ENCODE measurements at places on chromosomes 5 and 9.

DNA sequence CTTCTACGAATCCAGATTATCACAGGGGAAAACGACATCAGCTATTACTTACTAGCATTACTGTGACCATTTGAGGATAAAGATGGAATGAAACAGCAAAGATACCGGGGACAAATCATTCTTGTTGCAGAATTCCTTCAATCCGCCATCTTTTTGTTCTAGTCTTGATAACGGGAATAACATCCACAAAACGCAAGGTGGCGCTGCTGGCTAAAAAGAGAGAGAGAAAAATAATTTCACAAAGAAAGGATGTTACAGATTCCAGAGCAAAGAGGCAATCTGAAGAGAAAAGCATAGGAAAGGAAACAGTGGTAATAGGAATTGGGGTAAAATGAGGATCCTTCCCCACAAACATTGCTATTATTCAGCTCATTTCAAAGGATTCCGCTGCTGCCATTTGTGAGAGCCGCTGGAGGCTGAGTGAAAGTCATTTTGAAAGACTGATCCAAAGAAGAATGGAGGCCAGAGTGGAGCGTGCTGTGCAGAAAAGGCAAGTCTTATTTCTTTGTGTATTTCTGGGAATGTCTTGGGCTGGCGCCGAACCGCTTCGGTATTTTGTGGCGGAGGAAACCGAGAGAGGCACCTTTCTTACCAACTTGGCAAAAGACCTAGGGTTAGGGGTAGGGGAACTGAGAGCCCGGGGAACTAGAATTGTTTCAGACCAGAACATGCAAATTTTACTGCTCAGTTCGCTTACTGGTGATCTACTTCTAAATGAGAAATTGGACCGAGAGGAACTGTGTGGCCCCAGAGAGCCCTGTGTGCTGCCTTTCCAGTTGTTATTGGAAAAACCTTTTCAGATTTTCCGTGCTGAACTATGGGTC lies at the start of gene PCDHB7:
Gene PCDHB7, plus strand, starts transcription at position 264 of the 824 bp plus-strand sequence. Its CDS starts 192 bp downstream, at position 456.
- H3K27ac ChIP-seq, result no peak within 1 kb of the TSS
- DNase-seq, result peak; percentile 36
- no peak within 1 kb of the TSS for H3K4me3 ChIP-seq
- no peaks in the 10 kb centered on the region for H3K27me3 ChIP-seq
- no peaks in the 10 kb centered on the region for H3K4me1 ChIP-seq
- no peaks in the 10 kb centered on the region for H3K36me3 ChIP-seq

GRCh38 chr5:83925321-83925954 lies 204.8 kb upstream of the HAPLN1 start:
- H3K4me3 ChIP-seq, result no peak overlapping the region
- H3K4me1 ChIP-seq, result no peaks in the 10 kb centered on the region
- no peak for DNase-seq
- H3K36me3 ChIP-seq, result no peaks in the 10 kb centered on the region
- no peak overlapping the region for H3K27ac ChIP-seq

DNA sequence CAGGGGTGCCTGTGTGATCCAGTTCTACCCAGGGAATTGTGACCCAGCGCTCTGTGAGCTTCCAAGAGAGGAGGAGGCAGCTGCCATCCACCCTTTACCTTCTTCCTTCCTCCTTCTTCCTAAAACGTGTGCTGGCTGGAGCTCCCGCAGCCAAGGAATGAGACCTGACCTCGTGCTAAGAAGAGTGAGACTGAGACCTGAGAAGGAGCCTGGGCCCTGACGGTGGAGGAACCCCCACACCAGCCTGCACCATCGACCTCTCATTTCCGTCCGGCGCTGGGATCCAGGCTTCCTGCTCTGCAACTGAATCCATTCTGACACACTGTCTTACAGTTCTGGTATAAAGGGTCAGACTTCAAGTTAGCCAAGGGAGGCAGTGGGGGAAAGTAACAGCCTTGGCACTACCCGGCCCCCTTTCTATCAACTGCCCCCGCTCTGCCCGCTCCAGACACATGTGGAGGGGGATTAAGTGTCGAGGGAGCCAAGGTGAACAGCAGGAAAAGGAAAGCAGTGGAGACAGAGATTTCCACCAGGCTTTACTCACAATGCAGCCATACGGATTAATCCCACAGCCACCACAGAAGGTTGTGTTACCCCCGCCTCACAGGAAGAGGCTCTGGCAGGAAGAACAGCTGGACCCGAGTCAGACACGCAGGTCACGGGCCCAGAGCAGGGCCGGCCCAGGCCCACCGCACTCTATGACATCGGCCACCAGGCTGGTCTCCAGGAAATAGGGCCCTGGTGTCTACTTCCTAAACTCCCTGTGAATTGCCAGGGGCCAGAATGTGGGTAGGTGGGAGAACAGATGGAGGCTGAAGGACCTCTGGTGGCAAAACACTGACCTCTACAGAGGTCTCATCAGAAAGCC lies 15.8 kb downstream of the MGAT1 start:
- H3K27ac ChIP-seq, result no peak overlapping the region
- DNase-seq, result no peak
- H3K4me3 ChIP-seq, result no peak overlapping the region
- H3K27me3 ChIP-seq, result 0 out of 3 replicates have a peak, but pooled peaks cover 4% of the 10 kb centered on the region
- peaks cover 12% of the 10 kb centered on the region for H3K4me1 ChIP-seq

GRCh38 chr5:78893940-78894677 lies 91.0 kb downstream of the ARSB start:
- H3K27ac ChIP-seq, result no peak overlapping the region
- H3K36me3 ChIP-seq, result peaks cover 34% of the 10 kb centered on the region
- no peak for DNase-seq
- H3K27me3 ChIP-seq, result no peaks in the 10 kb centered on the region

GRCh38 chr5:53059281-53059680 lies 50.3 kb downstream of the MOCS2 start:
- H3K4me3 ChIP-seq, result no peak overlapping the region
- DNase-seq, result no peak
- no peak overlapping the region for H3K27ac ChIP-seq
- peaks cover 10% of the 10 kb centered on the region for H3K36me3 ChIP-seq

- H3K36me3 ChIP-seq, result peaks cover 1% of the 10 kb centered on the region
- no peaks in the 10 kb centered on the region for H3K4me1 ChIP-seq
- no peak overlapping the region for H3K4me3 ChIP-seq
Measured at GRCh38 chr9:100056561-100056960, 42.2 kb downstream of the ERP44 start.

DNA sequence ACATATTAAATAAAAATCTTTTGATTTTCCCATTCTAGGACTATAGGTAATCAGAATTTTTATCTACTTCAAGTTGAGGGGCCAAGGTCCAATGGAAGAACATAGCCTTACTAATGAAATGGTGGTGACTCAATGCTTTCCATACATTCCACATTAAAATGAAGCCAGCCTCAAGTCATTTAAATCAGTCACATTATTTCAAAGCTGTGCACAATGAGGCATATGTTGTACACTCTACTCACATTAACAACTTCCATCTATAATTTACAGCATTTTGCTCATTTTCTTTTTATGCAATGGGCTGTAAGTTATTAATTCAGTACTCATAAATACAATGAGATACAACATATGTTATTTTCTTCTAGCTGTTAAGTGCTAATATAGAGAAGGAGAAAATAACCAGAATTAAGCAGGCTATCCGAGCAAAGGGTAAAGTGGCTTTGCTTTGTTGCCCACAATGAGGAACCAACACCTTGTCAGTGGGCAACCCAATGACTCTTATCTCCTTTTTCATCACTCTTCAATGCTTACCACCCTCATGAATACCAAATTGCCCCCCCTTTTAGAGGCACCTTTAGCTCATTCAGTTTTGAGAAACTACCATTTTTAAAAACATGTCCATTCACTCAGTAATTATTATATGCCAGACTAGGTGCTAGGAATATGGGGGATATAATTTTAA lies 52.4 kb downstream of the TTLL11 start:
- H3K27me3 ChIP-seq, result no peaks in the 10 kb centered on the region
- no peak overlapping the region for H3K27ac ChIP-seq
- DNase-seq, result no peak
- H3K4me3 ChIP-seq, result no peak overlapping the region
- H3K4me1 ChIP-seq, result peaks cover 13% of the 10 kb centered on the region
- no peaks in the 10 kb centered on the region for H3K36me3 ChIP-seq

DNA sequence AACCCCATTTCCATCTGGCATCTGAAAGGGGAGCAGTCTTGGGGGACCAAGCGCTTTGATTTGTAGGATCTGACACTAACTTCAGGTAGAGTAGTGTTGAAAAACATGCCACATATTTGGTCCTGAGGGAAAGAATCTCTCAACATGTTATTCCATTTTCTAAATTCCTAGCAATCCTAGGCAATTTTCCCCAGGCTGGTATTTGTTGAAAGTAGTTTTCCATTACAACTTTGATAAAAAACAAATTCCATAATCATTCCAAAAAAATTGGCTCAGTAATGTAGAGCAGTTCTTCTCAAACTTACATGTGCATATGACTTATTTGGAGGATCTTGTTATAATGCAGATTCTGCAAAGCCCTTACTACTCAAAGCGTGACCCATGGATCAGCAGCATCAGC lies 477.9 kb downstream of the ACTL7B start:
- H3K27me3 ChIP-seq, result no peaks in the 10 kb centered on the region
- no peak overlapping the region for H3K4me3 ChIP-seq
- no peak overlapping the region for H3K27ac ChIP-seq

- no peak overlapping the region for H3K4me3 ChIP-seq
- no peaks in the 10 kb centered on the region for H3K4me1 ChIP-seq
- DNase-seq, result no peak
- H3K27ac ChIP-seq, result no peak overlapping the region
- H3K36me3 ChIP-seq, result no peaks in the 10 kb centered on the region
Measured at GRCh38 chr9:76150013-76150412, 244.2 kb downstream of the RFK start.
